ENCODE measurements at places on chromosomes 4 and X.

DNA sequence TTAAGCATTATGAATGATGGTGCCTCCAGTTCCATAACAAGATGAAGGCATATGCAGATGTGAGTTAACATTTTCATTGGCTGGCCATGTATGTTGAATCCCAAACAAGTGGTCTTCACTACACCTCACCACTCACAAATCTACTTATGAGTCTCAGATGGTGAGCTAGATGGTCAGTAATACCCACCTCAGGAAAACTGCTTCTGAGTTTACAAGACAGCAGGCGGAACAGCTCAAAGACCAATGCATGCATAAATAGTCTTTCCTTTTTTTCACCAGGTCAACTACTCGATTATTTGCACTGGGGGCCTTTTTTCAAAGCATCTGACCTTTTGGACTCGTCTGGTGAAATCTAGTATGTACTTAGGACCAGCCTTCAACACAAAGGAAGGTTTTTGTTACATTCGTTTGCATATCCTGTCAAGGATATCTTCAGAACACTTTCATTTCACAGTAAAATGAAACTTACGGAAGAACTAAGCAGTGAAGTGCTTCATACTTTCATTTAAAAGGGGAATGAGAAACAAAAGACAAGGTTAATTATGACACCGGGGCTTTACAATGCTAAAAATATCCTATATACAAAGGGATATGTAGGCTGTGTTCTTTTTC lies 23.1 kb upstream of the TLR7 start:
- no peak for DNase-seq

DNA sequence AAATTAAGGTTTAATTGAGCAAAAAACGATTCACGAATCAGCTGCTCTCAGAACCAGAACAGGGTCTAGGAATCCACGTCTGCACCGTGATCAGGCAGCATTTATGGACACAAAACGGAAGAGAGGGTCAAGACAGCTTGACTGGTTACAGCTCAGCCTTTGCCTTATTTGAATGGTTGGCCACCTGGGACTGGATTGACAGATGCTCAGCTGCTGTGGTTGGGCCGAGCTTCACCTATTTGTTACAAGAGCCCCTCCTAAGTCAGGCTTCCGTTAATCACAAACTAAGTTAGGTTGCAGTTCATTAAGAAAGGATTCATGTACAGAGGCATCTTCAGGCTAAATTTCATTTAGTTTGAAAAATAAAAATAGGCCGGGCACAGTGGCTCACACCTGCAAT lies 50.6 kb upstream of the MAN2B2 start:
- no peak for DNase-seq

- DNase-seq, result no peak
Observed at GRCh38 chrX:130172127-130172845, 524 bp downstream of the RAB33A start.

- no peak for DNase-seq
Observed at GRCh38 chrX:136015016-136015415, 29.8 kb downstream of the SLC9A6 start.

DNA sequence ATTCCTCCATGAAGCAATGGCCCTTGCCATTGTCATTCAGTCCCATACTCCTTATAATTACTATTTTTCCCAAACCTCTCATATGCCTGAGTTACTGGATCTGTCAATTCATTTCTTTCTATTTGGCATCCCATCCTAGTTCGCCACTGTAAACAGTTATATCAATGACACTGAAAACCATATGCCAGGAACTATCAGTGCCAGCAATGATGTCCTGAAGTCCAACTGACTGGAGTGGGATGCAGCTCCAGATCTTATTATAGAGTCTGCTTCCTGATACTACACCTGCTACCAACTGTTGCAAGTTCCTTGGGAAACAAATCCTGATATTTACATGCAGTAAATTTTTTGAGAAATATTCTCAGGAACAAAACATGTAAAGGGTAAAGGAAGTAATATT lies 27.0 kb upstream of the BANK1 start:
- no peak for DNase-seq

DNA sequence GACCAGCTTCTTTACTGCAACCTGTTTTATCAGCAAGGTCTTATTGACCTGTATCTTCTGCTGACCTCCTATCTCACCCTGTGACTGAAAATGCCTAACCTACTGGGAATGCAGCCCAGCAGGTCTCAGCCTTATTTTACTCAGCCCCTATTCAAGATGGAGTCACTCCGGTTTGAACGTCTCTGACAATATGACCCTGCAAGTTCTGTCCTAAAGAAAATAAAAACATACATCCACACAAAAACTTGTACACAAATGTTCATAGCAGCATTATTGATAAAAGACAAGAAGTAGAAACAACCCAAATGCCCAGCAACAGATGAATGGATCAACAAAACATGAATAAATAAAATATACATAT lies 59.5 kb upstream of the FAM9C start:
- no peak for DNase-seq

GRCh38 chr4:43987331-43987944 lies 461.2 kb downstream of the KCTD8 start:
- no peak for DNase-seq

DNA sequence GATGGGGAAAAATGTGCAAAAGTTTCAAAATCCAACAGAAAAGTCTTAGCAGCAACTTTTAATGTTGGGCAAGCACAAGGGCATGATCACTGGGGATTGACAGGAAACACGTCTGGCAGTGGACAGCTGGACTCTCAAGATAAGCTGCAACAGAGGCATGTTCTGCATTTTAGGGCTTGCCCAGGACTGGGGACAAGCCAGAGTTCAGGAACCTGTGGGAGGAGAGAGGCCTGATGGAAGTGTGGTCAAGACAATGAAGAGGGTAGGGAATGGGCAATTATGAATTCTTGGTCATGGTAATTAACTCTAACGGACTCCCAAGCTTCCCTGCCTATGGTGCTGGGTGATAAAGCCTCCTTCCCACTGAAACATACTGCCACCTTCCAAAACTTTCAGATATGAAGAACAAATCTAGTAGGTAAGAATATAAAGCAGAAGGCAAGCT lies 48.4 kb downstream of the ANXA3 start:
- no peak for DNase-seq

GRCh38 chrX:65720381-65720964 lies 53.0 kb downstream of the MSN start:
- no peak for DNase-seq

DNA sequence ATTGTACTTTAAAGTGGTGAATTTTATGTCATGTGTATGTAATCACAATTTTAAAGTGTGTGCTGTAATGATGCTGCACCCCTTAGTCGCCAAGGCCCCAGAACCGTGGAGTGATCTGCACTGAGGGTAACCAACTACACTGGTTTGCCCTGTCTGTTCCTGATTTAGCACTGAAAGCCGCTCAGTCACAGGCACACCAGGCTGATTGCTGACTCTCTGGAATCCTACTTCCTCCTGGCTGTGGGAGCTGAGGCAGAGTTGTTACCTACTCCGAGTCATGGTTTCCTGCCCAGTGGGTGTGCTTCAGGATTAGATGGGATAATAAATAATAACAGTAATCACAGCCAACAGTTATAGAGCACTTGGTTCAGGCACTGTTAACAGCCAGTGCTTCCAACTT lies 645.4 kb downstream of the BCOR start:
- no peak for DNase-seq

DNA sequence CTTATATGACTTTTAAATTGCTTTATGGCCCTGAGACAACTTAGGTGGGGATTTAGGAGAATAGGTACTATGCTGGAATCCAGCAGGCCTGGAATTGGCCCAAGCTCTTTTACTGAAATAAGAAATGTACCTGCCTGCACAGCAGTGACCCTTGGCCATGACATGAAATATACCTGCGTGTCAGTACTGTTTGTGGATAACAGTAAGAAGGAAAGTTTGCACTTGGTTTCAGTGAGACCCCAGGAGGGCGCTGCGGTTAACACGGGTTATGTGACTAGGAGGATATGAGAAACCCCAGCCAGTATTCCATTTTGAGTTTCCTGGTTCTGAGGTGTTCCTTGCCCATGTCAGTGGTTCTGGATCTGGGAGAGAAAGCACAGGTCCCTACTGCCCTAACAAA lies 5.3 kb downstream of the MTM1 start:
- DNase-seq, result no peak

DNA sequence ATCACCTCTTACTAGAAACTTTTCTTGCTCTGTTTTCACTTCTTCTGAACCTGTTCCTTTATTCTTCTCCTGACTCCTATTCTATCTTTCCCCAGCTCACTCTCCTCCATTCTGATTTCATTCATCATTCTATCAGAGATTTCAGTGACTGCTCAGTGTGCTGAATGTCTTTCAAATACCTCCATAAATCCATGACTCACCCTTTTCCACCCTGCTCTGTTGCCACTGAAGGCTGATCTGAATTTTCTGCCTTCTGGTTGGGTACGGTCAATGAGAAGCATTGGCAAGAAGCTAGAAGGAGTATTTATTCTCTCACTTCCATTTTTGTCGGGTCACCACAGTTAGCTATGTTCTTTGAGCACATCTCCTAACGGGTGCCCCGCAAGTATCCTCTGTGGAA lies 265.9 kb downstream of the CBLL2 start:
- no peak for DNase-seq

GRCh38 chrX:71321731-71322130 lies 20.2 kb downstream of the ITGB1BP2 start:
- no peak for DNase-seq

DNA sequence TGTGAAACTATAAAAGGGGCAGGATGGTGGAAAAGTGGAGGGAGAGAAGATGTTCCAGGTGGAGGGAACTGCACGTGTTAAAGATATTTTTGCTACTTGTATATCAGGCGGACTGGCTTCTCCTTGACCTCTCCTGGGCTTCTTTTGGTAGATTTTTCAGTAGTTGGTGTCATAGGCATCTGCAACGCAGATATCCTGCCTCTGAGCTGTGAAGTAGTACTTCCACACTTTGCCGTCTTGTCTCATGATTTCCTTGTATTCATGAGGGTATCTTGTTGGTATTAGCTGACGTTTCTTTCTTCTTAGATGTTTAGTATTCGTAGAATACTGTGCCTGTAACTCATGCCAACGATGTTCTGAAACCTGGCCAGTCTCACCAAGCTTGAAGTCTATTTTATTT lies 81.0 kb downstream of the WWC2 start:
- DNase-seq, result no peak

DNA sequence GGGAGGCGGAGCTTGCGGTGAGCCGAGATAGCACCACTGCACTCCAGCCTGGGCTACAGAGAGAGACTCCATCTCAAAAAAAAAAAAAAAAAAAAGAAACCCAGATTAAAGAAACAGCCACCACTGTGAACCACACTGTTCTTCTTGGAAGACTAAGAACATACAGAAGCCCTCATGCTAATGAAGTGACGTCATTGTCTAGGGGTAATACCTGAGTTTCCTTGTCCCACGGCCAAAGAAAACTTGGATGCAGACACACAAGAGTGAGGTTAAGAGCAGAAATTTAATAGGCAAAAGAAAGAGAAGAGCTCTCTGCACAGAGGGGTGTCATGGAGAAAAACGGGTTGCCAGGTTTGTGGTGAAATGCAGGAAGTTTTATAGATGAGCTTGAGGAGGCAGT lies 691.6 kb downstream of the NLGN4X start:
- DNase-seq, result no peak

- DNase-seq, result no peak
Observed at GRCh38 chr4:128917781-128918180, 108.3 kb downstream of the JADE1 start.

DNA sequence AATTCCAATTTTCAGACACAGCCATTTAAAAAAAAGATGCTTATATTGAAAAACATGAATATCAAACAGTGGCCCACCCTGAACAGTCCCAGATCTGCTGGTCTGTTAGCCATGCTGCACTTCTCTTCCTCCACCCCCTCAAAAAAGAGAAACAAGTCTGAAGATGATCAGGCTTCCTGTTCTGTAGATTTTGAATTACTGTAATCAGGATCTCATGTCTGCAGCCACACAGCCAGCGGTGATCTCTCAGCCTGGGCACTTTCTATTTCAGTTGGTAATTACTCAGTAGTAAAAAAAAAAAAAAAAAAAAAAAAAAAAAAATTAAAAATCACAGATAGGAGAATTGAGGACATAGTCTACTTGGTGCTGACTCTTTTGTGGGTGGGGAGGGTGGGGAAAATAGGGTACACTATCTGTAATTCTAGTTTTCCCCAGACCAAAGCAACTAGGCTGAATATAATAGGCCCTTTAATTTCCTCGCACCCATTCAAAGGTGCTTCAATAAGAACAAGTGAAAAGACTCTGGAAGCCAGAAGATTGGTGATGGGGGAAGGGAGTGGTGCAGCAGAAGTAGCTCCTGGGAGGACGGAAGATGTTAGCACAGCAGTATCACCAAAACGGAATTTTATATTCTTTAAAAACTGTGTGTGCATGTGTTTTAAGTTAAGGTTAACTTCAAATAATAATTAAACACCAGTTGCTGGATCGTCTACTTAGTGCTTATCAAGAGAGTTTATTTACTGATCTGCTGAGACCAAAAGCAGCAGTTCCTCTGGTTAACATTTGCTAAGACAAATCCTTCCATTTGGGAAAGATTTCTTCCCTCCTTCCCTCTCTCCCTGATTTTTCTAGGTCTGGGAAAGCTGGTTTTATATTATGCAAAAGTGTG lies 47.0 kb downstream of the SPRY1 start:
- no peak for DNase-seq

DNA sequence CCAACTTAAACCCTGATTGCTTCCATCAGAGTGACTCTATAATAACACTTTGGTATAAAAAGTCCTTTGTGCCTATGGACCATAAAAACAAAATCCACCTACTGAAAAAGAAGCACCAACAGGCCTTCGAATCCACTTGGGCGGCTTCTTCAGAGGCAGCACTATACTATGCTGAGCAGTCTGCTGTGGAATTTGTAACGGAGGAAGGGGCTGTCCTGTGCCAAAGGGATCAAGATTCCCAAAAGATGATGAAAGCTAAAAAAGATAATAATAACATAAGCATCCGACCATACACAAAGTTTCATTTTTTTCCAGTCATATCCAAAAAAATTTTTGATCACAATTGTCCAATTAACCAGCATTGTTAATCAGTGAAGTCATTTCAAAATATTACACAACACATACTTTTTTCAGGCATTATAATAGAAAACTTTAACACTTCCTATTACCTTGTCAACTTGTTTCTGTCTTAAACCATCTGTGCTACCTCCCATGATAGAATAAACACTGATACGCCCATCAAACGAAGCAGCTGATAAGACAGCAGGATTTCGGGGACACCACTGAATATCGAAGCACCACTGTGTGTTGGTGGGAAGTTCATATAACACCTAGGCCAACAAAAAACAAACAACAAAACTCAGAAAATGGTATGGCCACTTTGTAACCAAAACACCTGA lies 24.1 kb downstream of the SEC31A start:
- no peak for DNase-seq

GRCh38 chrX:52280812-52281211 lies 88.0 kb upstream of the XAGE2 start:
- no peak for DNase-seq

- DNase-seq, result no peak
Observed at GRCh38 chrX:9241427-9241826, 207.5 kb upstream of the FAM9B start.

GRCh38 chrX:41705680-41706374 lies 17.1 kb downstream of the GPR34 start:
- no peak for DNase-seq

GRCh38 chrX:41445171-41445570 lies 2.0 kb upstream of the NYX start:
- no peak for DNase-seq
